Neuronal stem cell (in vitro differentiated cells): ENCODE measurements at places on chromosomes 16 and 17.

DNA sequence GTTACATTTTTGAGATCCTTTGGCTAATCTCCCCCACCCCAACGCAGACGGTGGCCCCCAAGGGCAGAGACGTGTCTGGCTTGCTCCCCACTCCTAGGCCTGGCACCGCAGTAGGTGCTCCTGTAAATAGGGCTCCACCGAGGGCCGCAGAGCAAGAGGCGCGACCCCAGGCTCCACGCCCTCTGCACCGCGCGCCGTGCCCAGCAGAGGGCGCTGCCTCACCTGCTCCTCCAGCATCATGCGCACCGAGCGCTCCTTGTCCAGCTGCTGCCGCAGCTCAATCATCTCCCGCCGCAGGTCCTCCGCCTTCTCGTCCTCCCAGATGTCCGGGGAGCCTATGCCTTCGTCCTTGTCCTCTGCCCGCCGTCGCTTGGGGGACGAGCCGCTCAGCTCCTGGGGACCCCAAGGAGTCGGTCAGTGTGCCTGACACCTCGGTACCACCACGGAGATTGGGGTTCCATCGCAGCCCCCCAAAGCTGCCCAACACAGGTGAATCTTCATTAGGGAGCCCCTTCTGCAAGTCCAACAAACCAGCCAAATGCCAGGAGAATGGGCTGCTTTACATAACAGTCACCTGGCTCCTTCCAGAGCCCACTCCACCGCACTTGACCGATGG, 11.2 kb downstream of the TFAP4 start:
- peak; percentile 51 for DNase-seq

- no peak for DNase-seq
Measured at GRCh38 chr16:7914748-7915147, 582.1 kb downstream of the RBFOX1 start.

- no peak for DNase-seq
Measured at GRCh38 chr16:12672986-12673385, 130.7 kb downstream of the CPPED1 start.

DNA sequence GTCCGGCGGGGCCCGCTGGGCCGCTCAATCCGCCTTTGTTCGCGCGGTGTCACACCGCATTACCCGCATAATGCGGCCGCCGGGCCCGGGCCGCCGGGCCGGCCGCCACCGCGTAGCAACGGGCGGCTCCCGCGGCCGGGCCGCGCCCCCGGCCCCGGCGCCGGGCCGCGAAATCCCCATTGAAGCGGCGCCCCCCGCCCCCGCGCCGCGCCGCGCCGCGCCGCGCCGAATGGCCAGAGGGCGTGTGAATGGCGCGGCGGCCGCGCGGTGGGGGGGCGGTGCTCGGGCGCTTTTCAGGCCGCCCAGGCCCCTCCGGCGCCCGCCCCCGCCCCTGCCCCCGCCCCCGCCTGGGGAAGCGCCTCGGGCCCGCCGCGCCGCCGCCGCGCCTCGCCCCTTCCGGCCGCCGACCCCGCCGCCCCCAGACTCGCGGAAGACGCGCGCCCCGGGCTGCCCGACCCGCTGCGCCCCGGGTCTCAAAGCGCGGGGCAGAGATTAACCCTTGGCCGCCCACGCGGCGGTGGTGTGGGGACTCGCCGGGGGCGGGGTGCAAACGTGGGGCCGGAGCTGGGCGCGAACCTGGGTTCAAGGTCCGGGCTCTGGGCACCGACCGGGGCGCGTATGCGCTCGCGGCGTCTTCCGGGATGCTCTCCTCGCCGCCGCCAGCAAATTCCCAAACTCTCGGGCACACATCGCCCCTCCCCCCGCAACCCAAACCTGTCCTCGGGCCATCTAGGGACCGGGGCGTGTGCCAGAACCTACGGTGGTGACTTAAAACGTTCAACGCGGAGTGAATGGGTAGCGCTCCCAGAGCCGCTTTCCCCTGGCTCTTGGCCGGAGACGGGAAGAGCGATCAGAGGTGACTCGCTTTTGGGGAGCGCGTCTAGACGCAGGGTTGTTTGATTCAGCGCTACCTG, 46.7 kb downstream of the WNT3 start:
- DNase-seq, result peak; percentile 59

- DNase-seq, result no peak
Measured at GRCh38 chr16:9602189-9602588, 510.7 kb downstream of the HAPSTR1 start.

GRCh38 chr16:80883159-80883642, 78.8 kb upstream of the CDYL2 start:
- no peak for DNase-seq

DNA sequence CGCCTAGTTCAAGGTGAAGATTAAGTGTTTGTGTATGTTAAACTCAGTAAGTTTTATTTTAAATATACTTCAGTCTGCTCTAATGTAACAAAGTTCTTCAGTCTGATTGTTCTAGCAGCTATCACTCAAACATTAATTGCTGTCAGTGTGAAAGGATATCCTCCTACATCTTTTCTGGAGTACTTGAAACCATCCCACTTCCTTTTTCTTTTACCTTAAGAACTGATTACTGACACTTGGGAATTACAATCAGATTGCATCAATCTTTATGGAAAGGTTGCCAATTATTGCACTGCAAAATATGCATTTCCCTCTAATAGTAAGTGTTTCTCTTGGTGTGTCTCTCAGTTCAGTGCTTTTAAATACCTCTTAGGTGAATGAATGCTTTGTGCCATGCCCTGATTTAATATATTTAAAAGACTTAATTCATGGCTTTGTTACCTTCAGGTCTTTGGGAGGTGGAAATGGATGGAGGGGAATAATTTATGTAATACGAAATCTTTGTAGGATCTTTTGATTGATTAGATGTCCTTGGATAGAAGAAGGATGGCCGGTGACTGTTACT, 16.6 kb downstream of the MRTFB start:
- no peak for DNase-seq

GRCh38 chr17:48551214-48551555, 6.3 kb upstream of the HOXB2 start:
- no peak for DNase-seq

GRCh38 chr17:54844233-54844632, 56.4 kb upstream of the TOM1L1 start:
- no peak for DNase-seq

DNA sequence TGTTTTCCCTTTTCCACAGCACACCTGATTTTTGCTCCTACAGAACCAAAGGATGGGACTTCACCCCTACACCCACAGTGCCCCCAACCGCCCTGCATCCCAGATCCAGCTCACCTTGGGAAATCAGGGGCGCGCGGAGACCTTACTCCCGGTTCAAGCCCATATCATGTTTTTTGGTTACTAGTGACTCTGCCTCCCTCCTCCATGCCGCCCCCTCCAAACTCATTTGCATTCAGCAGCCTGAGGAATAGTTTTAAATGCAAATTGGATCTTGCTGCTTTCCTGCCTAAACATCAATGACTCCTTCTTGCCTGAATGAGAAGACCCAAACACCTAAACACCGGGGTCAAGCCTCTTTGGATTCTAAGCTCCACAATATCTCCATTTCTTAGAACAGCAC, 331.8 kb downstream of the TMEM114 start:
- no peak for DNase-seq

DNA sequence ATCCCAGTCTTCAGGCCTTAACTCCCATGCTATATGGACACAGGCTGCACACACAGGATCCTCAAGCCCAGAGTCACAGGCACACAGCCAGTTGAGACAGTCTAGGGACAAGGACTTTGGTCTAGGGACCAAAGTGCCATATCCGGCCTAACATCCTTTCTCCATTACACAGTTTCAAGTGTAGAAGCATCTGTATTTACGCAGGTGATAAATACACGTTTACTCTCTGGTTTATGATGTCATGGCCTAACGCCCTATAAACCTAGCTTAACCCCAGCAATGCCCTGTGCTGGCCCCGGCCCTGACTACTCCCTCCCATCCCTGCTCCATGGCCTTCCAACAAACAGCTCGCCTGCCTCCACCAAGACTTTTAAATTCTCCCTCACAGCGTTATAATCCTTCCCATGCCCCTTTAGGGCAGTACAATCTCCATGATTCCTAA, 17.1 kb downstream of the CUEDC1 start:
- no peak for DNase-seq

DNA sequence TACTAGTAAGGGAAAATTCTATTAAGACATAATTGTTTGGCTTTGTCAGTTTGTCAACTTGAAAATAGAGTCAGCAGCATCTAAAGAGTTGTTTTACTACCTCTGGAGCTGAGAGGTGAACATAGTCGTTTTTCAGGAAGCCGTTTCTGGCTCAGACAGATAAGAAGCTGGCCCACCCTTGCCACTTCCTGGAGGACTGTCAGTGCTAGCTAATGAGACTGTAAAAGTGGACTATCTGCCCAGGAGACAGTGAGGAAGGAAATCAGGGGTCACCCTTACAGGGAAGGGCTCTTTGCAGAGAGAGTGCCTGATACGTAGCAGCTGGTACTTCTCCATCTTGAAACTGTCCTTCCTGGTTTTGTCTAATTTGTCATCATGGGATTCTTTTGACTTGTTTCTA, 328.7 kb downstream of the WWOX start:
- DNase-seq, result no peak

- peak; percentile 51 for DNase-seq
Measured at GRCh38 chr16:1188432-1189189, 35.7 kb downstream of the CACNA1H start.

GRCh38 chr17:74994440-74994839, 7.0 kb downstream of the CDR2L start:
- DNase-seq, result no peak

GRCh38 chr16:70430667-70431536, 8.0 kb downstream of the ST3GAL2 start:
- DNase-seq, result no peak

DNA sequence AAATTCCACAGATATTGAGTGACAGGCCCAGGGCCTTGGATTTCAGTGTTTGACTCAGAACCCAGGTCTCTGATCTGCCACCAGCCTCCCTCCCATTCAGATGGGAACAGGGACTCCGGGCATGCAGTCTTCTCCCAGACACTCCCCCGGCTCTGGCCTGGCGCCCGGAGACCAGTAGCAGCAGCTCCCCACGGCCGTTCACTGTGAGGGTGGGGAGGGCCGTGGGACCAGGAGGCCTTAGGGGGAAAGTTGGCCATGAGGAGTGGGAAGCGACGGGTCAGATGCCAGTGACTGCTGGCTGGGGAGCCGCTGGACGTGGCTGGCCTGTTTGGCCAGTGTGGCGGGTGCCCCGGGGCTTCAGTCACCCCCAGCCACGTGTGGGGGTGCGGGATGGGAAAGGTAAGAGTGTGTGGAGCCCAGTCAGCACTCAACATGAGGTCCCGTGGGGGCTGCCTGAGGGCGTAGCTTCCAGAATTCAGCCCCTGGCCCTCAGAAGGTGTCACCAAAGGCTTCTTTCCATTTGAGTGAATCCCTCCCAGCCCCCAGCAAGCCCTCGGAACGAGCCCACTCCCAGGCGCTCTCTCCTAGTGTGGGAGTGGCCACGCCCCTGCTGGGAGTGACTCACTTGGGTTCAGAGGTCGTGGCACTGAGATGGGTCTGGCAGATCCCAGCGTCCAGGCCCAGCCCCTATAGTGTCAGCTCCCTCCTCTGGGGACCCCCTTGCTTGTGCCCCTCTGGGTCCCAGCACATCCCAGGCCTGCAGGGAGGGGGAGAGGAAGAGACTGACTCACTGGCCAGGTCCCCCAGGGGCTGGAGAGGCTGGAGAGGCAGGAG, 309.4 kb downstream of the SEC14L1 start:
- peak; percentile 87 for DNase-seq

DNA sequence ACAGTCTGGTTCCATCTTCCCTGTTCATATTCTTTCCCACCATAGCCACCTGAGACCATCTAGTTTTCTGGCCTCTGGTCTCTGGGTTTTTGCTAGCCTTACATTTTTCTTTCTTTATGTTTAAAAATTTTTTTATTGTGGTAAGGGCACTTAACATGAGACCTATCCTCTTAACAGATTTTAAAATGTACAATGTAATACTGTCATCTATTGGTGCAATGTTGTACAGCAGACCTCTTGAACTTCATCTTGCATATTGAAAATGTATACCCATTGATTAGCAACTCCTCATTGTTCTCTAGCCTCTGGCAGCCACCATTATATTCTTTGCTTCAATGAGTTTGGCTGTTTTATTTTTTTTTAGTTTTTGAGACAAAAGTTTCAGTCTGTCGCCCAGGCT, 39.2 kb downstream of the ITGAM start:
- no peak for DNase-seq

DNA sequence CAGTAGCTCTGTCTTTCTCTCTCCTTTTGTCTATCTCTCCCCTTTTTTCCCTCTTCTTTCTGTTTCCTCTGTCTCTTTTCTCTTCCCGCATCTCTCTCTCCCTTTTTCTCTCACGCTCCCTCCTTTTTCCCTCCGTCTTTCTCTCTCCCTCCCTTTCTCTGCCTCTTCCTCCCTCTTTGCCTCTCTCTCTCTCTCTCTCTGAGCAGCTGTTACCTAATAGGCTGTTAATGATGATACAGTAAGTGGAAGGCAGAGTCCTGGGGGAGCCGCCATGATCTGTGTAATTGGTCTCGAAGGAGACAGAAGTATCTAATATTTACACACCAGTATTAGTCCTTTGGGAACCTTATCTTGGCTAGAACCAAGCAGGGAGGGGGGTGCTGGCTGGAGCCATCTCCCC, 136.1 kb upstream of the CIBAR2 start:
- DNase-seq, result no peak

- no peak for DNase-seq
Measured at GRCh38 chr16:54540525-54541180, 254.1 kb upstream of the IRX3 start.

DNA sequence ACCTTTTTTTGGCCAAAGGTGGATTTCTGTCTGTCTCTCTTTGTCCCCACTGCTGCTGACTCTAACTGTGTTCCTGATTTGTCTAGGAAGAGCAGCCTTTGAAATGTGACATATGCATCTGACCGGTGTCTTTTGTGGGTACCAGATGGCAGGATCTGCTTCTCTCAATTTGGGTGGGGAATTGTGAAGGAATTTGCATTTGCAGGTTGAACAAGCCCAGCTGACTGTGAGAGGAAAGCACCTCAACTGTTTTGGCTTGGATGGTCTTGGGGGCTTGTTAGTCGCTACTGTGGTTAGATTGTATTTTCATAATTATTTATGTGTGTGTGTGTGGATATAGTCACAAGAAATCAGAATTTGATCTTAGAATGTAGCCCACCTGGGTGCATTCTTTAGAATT, 37.7 kb upstream of the LCMT1 start:
- DNase-seq, result no peak

GRCh38 chr17:66467766-66468165, 165.4 kb downstream of the PRKCA start:
- no peak for DNase-seq
